NCI-H1930 (cell line): ENCODE measurements at places on chromosomes 2 and 18.

DNA sequence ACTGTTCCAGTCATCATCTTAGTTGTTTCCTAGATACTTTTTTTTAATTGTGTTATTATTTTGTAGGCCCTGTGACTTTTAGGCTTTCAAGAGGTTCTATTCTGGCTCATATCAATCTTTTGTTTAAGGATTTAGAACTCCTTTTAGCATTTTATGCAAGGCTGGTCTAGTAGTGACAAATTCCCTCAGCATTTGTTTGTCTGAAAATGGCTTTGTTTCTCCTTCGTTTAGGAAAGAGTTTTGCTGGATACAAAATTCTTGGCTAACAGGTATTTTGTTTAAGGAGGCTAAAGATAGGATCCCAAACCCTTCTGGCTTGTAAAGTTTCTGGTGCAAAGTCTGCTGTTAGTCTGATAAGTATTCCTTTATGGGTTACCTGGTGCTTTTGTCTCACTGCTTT, 116.6 kb upstream of the SLC66A3 start:
- DNase-seq: no peak

GRCh38 chr2:80326214-80326613, 21.7 kb upstream of the LRRTM1 start:
- DNase-seq: peak; percentile 32

- DNase-seq: no peak
Observed at GRCh38 chr2:127674241-127675209, 805 bp downstream of the LIMS2 start.

GRCh38 chr2:173706936-173707335, 258.2 kb downstream of the SP3 start:
- DNase-seq: no peak

DNA sequence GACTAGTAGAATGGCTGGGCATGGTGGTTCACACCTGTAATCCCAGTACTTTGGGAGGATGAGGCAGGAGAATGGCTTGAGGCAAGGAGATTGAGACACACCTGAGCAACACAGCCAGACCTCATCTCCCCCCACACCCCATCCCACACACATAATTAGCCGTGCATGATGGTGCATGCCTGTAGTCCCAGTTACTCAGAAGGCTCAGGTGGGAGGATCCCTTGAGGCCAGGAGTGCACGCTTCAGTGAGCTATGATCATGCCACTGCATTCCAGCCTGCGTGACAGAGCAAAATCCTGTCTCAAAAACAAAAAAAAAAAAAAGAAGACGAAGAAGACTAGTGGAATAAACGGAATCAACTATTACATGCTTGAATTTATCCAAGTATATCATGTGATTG, 150.0 kb downstream of the STK39 start:
- no peak for DNase-seq

GRCh38 chr2:178946494-178946893, 103.4 kb downstream of the CCDC141 start:
- DNase-seq: no peak

DNA sequence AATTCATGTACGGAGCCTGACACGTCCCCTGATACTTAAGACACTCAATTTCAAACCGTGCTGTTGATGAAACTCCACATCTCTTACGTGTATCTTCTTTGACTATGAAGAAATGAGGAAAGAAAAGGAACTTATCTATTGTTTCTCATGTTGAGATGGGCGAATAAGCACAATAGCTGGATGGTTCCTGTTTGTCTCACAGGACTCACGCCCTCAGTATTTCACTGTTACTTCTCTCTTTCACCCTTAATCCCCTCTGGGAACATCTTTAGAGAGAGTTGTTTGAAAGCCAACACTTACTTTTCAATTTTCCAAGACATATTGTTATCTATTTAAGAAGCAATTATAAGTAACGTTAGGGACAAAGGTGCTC, 99.8 kb downstream of the COPS8 start:
- DNase-seq: no peak

DNA sequence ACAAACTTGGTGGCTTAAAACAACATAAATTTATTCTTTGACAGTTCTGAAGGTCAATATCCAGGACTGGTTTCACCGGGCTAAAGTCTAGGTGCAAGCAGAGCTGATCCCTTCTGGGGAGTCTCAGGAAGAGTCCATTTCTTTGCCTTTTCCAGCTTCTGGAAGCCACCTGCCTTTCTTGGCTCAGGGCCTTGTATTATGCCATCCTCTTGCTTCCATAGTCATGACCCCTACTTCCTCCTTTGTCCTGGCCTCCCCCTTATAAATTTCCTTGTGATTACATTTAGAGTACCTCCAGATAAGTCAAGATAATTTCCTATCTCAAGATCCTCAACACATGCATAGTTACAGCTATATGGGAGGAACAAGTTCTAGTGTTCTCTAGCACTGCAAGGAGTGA, 1089.5 kb downstream of the LRP1B start:
- DNase-seq: no peak

GRCh38 chr2:9462886-9463697, 11.3 kb upstream of the IAH1 start:
- no peak for DNase-seq

DNA sequence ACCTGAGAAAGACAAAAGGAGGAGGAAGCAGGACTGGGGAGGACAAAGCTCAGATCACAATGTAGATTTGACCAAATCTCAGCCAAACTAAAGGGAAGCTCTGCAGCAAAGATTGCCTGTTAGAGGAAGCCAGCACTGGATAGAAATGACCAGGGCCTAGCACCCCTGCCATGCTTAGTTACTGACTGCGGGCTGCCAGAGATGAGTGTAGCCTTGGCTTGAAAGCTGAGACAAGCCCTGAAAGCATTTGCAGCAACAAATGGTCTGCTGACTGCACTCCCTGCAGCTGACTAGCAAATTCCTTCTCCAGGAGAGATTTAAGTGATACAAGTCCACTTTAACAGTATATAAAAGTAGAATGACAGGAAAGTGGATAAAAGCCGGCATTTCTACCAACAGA, 140.9 kb upstream of the CRIM1 start:
- no peak for DNase-seq

GRCh38 chr18:62186774-62187542, at the start of the genes PIGN and RELCH:
TSS of gene PIGN (minus strand) at chr18:62187056. CDS start at chr18:62161353, 25,703 bp downstream.
TSS of gene RELCH (plus strand) at chr18:62187255. CDS start at chr18:62187506, 251 bp downstream.
- DNase-seq: peak; percentile 98

GRCh38 chr2:63977904-63978303, 41.3 kb downstream of the VPS54 start:
- DNase-seq: no peak

DNA sequence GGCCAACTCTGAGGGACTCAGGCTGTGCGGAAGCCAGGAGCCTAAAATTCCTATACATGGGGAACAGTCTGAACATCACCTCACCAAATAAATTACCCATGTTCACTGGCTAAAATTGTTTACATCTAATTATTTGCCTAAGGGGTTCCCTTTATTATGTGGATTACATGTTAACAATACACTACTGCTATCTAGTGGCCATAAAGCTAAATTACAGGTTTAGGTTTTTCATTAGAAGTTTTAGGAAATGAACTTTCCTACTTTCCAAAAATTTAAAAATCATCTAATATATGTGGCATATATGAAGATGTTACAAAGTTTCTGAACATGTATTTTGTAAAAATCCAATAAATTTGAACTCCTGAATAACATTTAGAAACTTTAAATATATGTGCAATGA, 40.3 kb downstream of the PLA2R1 start:
- no peak for DNase-seq

- DNase-seq: no peak
Observed at GRCh38 chr2:216905649-216906329, 45.9 kb upstream of the TNP1 start.

DNA sequence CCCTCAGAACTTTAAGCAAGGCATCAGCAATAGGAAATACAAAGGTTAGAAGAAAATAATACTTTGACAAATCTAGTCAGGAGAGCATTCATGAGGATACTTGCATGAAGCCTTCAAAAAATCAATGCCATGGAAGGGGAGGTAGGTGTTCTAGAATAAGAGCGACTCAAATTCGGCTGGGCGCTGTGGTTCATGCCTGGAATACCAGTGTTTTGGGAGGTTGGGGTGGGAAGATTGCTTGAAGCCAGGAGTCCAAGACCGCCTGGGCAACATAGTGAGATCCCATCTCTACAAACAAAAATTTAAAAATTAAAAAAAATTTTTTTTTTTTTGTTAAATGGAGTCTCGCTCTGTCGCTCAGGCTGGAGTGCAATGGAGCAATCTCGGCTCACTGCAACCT, 21.8 kb downstream of the GBX2 start:
- DNase-seq: no peak

DNA sequence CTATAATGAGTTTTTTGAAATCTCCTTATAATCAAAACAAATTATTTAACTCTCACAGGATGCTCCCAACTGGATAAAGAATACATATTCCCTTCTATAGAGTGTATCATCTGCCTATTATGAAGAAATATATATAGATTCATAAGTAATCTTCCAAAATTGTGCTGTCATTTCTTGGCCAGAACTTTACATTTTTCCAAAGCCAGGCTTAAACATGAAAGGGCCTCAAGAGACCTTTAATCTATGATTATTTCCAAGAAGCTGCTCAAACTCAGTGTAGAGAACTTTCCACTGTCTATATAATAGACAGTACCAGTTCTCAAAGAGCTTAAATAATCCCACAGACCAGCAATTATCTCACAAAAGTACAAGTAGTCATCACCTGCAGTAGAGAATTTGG, 211.0 kb downstream of the AKAIN1 start:
- no peak for DNase-seq

GRCh38 chr2:122692400-122693083, 937.1 kb downstream of the TSN start:
- no peak for DNase-seq

GRCh38 chr2:178277741-178278197, 83.5 kb downstream of the OSBPL6 start:
- DNase-seq: no peak

GRCh38 chr2:68059784-68060525, 2.8 kb downstream of the C1D start:
- no peak for DNase-seq

DNA sequence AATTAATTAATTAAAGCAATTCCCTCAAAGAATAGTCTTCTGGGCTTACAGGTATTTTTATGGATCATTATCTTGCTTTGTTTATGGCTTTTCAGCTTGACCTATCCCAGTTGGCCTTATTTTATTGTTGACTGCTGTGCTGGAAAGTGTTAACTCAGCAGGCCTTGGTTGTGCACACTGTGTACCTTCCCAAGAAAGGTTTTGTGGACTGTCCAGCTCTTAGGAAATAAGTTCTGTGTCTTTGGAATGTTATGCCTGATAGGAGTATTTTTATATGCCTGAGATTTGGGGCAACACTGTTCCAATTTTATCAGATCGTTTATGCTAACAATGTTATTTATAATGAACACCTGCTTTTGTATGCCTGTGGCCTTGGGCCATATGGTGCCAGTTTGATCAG, 671.9 kb upstream of the ZNF804A start:
- no peak for DNase-seq

DNA sequence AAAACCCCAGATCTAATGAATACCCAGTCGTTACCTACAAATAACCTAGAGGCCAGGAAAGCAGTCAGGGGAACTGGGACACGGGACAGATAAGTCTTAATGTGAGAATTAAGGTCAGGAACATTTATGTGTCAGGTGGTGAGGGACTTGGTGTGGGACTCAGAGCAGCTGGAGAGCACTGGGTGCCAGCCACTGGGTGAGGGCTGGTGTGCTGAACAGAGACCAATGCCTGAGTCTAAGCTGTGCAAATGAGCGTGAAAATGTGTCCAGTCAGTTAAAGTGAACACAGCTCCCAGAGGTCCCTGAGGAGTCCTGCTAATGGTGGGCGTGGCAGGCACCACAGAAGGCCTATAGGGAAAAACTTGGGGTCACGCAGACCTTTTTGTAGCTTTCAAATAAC, 225.9 kb downstream of the C1D start:
- DNase-seq: no peak

DNA sequence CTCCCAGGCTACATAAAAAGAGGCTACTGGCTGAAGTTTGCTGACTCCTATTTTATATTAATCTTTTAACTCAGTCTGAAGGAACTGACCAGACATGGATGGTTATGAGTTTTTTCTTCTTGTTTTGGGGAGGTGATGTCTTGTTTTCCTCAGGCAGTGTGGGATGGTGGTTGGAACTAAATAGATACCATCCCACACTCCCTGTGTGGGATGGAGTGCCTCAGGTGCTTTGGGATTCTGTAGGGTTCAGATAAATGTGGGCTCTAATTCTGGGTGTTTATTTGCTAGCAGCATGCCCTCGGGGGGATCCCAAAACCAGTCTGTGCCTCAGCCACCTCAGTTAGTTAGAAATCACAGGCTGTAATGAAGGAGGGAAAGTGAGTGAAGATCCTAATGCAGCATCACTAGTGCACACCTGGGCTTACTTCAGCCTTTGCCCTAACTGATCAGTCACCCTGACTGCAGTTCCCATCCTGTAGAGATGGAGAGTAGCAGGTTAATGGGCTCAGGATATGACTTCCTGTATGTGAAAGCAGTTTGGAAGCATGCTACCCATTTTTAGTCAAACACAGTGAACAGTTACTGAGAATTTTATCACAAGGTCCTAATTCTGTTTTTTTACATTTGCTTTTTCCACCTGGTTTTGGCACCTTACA, 132.2 kb downstream of the SPTBN1 start:
- no peak for DNase-seq

GRCh38 chr2:142065700-142066099, 65.1 kb downstream of the LRP1B start:
- DNase-seq: no peak

GRCh38 chr2:197940382-197940781, 136.0 kb downstream of the PLCL1 start:
- DNase-seq: no peak

GRCh38 chr2:119771331-119771730, 11.6 kb downstream of the PTPN4 start:
- no peak for DNase-seq

DNA sequence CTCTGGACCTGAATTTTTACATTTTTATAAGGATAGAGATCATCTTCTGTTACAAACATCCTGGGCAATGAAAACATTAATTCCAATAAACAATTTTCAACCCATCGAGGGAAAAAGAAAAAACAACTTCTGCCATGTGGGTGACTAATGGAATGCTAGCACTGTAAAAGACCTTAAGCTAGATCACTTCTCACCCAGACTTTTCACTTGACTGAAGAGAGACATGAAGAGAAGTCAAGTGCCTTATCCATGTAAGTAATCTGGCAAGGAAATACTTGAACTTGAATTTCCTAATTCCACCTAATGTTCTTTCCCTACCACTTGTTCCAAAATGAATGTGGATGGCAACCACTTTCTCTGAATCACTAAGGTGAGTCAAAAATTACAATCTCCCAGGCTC, 98.3 kb upstream of the ACVR1C start:
- DNase-seq: no peak

DNA sequence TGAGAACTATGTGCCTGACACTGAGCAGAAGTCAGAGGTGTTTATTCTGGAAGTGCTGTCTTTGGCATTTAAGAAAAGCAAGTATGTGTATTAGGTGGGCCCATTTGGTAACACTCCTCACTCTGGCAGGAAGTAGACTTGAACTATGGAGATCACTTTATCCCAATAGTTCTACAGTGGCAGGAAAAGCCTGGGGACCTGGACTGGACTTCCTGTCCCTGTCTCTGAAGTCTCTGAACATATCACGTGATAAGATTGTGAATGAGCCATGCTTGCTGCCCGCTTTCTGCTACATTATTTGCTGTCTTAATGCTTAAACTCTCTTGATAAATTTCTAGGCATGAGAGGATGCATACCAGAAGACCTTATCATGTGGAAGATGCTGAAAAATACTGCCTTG, 203.7 kb downstream of the MYO3B start:
- no peak for DNase-seq
